ENCODE measurements at places on chromosomes 11 and 22. TPM values are rescaled to one million over a fixed set of nuclear protein-coding genes. Genes with fewer than 3 reads are reported as not detected.

LPXN gene
- total RNA-seq = 8.6 TPM

CDC42EP1 gene
- 11.8 TPM for total RNA-seq

CNGA4 gene
- total RNA-seq = 0.17 TPM

HORMAD2 gene
- total RNA-seq = not detected

SLC22A6 gene
- total RNA-seq = not detected

SLC22A25 gene
- total RNA-seq = not detected

GRCh38 chr11:73971175-73971719 lies 11.4 kb downstream of the UCP2 start:
- DNase-seq = no peak

GRCh38 chr11:119373921-119374631 lies 7.4 kb downstream of the USP2 start:
- peak; percentile 86 for DNase-seq

GRCh38 chr11:133227632-133228111 lies 304.6 kb downstream of the OPCML start:
- DNase-seq = no peak

GRCh38 chr11:111589886-111590499 lies 12.3 kb upstream of the SIK2 start:
- no peak for DNase-seq

GRCh38 chr11:12800032-12800671 lies 125.9 kb downstream of the TEAD1 start:
- peak; percentile 88 for DNase-seq

DNA sequence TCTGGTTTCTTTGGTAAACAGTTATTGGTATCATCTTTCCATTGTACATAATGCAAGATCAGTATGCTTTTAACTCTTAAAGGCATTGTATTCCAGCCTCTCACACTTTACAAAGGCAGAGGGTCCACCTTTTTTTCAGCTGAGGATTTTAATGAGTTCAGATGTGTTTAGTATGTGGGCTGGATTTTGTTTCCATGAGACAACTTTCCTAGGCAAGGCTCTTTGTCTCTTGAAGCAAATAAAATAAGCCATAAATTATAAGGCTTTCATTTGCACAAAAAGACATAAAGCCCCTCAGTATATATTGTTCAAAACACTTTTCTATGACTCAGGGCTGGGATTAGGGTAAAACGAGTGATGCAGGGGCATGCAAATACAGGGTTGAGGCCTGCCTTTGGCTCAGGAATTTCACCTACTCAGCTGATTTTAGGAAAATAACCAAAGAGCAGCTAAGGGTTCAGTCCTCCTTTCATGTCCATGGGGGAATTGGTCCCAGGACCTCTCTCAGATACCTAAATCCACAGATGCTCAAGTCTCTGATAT lies 7.6 kb downstream of the MMP20 start:
- no peak for DNase-seq

DNA sequence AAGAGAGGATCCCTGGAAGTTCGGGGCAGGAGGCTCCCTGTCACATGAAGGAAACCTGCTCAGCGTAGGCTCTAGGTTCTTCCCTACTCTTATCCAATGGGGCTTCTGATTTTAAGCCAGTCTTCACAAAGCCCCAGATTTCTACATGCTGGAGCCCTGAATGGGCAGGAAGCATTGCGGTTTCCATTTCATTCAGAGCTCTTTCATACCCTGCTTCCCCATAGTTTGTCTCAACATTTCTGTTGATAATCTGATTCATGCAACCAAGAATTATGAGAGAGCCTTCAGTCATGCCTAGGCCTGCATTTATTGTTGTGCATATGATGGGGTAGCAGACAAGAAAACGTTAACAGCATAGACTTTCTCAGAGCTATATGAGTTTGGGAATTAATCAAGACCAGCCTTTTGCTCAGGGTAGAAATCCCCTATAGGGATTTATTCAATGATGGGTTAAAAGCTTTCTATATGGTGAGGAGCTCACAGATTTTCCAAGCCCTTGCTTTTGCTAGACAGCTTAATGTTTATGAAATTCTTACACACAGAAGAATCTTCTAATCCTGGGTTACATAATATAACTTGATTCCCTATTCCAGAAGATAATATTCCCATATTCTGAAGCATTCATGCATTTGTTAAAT lies 15.9 kb downstream of the OR51B4 start:
- no peak for DNase-seq

DNA sequence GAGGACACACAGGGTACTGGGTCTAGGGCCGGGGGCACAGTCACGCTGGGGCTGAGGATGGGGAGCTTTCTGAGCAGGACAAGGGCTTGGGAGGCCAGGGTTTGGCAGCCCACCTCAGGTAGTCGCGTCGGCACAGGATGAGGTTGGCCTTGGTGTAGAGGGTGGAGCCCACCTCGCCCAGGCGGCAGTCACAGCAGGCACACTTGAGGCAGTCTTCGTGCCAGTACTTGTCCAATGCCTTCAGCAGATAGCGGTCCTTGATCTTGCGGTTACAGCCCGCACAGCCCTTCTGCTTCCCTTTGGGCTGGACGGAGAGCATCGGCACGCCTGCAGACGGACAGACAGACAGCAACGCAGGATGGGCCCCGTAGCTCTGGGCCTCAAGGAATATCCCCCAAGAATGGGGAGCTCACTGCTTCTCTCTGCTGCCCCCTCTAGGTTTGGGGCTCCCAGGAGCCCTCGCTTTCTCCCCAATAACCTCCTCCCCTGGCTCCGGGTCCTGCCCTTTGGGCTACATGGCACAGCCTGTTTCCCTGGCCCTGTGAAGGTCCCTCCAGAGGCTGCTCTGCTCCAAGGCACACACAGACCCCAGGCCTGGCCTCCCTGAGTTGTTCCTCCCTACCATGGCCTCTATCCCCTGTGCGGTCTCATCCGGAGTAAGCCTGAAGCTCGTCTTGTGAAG lies 33.4 kb downstream of the LMO1 start:
- no peak for DNase-seq

- no peak for DNase-seq
These were observed 37.1 kb upstream of the CHST1 start for GRCh38 chr11:45702511-45702910.

- DNase-seq = no peak
These were observed 274.5 kb upstream of the B3GAT1 start for GRCh38 chr11:134686460-134687061.

DNA sequence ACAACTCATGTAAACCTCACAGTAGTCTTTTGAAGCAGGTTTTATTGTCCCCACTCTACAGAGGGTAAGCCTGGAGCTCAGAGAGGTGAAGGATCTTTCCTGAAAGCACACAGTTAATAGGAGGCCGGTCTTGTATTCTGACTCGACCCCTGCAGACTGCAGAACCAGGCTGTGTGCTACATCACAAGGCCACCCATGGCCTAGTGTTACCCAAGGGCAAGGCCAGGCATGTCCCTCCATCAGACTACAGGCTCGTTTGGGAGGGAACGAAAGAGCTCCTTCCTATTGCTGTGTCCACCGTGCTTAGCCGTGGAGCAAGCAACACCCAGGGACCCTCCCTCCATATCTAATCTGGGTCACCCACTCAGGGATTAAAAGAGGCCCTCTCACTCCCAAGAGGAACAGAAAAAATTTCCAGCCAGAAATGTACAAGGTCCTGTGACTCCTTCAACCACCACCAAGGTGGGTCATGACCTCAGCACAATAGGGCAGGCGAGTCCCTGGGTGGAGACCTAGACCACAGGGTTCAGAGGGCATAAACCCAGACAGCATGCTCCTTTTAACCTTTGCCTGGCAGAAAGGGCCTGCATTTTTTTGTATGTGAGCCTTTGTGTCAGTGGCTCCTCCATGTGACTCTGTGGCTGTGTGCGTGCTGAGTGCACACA lies 6.3 kb upstream of the SMIM35 start:
- no peak for DNase-seq

Measured in fibroblast of lung (primary cell).